ENCODE measurements at places on chromosomes 7 and 10.
A peak's percentile ranks its signal among the peaks of the same experiment; 100 is the strongest.

DNA sequence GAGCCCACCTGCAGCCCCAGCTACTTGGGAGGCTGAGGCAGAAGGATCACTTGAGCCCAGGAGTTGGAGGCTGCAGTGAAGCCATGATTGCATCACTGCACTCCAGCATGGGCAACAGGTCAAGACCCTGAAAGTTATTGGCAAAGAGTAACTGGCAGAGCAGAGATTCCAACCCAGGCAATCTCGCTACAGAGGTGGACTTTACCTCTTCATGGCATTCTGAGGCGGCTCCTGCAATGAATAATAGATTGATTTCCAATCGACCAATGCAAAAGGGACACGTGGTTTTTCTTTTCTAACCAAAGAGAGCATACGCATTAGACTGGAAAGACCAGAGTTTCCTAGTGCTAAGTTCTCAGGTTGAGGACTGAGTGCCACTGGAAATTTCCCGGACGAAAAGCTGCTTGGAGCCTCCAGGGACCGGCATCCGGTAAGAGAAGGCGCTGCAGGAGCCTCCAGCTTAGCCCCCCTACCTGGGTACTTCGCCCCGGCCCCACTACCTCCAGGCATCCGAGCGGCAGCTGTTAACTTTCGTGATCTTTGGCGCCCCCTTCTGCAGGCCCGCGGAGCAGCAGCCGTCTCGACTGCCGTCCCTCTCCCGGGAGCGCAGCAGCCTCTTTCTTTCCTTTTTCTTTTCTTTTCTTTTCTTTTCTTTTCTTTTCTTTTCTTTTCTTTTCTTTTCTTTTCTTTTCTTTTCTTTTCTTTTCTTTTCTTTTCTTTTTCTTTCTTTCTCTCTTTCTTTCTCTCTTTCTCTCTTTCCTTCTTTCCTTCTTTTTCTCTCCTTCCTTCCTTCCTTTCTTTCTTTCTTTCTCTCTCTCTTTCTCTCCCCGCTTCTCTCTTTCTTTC is 4.1 kb downstream of the MBLAC1 start:
- DNase-seq: no peak

DNA sequence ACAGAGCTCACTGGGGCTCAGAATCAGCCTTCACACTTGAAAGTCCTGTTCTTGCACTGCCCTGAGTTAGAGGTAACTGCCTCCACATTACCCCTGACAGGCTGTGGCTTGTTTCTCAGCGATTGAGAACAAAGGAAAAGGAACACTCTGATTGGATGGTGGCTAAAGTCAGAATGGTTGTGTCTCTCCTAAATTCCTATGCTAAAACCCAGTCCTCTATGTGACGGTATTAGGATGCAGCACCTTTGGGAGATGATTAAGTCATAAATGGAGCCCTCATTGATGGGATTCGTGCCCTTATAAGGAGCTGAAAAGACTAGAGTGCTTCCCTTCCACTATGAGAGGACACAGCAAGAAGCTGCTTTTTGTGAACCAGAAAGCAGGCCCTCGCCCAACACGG is 38.9 kb upstream of the DGKI start:
- no peak for DNase-seq

DNA sequence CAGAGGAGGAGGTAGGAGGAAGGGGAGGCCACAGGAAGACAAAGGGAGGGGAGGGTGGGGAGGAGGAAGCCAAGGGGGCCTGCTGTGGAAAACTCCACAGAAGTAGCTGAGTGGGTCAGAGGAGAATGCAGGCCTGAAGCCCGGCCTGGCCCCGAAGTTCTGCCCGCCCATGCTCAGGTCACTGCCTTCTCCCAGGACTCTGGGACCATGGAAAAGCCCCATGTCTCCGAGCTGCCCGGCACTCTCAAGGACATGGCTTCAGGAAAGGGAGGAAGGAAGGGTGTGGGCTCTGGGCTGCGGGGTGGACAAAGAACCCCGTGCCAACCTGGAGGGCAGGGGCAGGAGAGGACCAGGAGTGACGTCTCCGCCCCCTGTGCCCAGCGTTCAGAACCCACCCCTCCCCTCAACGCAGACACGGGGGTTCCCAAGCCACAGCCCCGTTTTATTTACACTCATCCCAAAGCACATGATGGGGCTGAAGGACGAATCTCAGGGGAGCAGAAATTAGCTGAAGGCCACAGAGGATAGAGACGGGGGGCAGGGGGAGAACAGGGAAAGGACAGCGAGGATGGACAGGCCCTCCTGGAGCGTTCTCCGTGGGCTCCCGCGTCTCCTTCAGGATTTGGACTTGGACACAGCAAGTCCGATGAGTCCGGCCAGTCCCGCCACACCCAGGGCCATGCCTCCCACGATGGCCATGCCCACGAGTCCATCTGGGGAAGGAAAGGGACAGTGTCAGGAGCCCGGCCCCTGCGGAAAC is 1.8 kb upstream of the CLDN15 start:
- no peak for DNase-seq

DNA sequence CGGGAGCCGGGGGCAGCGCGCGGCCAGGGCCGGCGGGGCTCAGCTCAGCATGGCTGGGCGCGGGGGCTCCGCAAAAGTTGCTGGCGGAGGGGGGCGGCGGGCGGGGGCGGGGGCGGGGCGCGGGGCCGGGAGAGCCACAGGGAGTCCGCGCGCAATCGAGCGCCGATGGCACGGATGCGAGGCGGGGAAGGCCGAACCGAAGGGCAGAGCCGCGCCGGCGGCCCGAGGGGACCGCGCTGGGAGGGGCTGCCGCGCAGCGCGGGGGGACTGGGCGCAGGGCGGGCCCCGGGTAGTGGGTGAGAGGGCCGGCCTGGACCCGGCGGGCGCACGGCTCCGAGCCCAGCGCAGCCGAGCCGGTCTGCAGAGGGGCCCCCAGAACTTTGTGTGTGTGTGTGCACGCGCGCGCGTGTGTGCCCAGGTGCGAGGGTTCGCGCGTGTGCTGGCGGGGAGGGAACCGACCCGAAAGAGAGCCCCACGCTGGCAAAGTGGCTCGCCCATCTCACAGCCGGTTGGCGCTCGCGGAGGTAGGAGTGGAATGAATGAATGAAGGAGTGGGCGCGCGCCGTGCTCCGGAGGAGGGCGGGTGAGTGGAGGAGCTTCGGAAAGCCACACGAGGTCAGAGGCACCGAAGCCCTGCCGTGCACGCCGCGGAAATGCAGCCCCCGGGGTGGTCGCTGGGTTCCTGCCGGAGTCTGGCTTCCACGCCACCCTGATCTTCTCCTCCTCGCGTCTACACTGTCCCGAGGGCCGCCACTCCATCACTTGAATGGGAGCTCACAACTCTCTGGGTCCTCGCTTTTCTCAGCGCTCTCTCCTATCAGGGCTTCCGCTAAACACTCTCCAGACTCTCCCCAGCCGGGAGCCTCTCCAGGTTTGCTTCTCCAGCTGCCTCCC is at the start of gene HIPK2:
HIPK2 (minus strand) TSS at position 51 of the 894 bp plus-strand sequence. CDS start 375 bp downstream, outside the sequence.
- DNase-seq: no peak

DNA sequence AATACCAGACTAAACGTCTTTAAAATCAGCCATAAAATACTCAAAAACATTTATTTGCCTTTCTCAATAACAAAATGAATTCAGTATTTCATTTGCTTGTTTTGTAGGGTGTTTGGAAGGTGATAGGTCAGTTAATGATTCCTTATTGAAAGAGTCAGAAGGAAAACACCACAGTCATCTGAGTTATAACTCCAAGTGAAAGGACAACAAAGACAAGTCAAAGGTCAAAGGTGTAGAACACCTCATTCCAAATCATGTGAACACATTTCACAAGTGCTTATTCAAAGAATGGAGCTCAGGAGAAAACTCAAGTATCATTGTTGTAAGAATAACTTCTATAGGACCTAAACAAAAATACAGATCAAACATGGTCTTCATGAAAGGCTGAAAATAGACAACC is 318.6 kb upstream of the PHF14 start:
- DNase-seq: no peak

- DNase-seq: no peak
Measured at GRCh38 chr7:10577866-10578374, 395.8 kb upstream of the PHF14 start.

- peak; percentile 89 for DNase-seq
Measured at GRCh38 chr7:149569025-149569725, 71.6 kb upstream of the ZNF746 start.

DNA sequence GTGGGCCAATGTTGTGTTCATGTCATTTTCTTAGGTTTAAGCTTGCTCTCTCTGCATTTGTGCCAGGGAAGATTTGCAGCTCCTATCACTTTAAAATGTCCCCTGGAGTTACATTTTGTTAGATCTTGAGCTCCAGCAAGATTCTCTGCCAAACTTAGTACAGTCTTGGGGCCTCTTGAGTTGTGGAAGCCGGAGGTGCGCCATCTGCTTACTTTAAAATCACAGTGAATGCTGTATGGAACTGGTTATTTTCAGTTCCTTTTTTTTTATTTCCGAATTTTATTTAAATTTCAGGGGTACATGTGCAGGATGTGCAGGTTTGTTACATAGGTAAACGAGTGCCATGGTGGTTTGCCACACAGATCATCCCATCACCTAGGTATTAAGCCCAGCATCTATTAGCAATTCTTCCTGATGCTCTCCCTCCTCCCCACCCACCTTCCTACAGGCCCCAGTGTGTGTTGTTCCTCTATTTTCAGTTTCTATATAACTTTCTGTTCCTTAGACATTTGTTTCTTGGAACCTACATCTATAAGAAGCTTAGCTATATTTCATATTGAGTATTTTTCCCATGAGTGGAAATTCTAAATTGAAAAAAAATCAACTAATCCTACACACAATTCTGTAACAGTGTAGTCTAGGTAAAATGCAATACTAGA is 114.4 kb upstream of the CREB5 start:
- no peak for DNase-seq

DNA sequence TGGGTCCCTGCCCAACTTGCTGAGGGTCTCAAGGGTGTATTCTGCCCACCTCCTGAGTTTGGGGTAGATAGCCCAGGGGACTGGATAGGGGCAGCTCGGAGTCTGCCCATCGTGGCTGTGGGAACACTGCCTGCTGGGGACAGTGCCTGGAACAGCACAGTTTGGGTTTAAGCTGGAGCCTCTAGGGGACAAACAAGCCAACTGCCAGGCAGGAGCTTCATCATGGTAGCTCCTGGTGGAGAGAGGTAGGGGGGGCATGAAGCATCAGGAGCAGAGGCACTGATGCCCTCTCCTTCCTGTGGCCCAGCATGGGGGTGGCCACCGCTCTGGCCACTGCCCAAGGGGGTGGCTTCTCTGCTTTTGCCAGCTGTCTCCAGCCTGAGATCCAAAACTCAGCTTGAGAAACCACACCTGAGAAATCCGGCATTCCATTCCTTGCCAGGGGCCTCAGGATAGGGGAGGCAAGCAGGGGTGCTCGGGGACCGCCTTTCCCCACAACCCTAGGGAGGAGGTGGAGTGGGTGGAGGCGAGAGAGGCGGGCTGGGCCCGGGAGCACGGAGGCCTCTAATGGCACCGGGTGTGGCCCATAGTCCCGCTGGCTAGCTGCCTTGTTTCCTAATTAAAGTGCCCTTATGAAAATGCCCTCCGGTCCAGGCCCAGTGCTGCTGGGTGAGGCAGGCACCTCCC is 47.6 kb downstream of the UNC5B start:
- no peak for DNase-seq

GRCh38 chr7:6477318-6477660 is 29.5 kb upstream of the DAGLB start:
- no peak for DNase-seq

- no peak for DNase-seq
Measured at GRCh38 chr10:77492368-77492994, 145.1 kb downstream of the KCNMA1 start.
